Cardiac muscle cell (in vitro differentiated cells and primary cell): ENCODE measurements at places on chromosomes 5 and 9. TPM values are rescaled to one million over a fixed set of nuclear protein-coding genes. Genes with fewer than 3 reads are reported as not detected.

- DNase-seq, result no peak
Measured at GRCh38 chr5:138037907-138038633, 5.2 kb upstream of the FAM13B start.

DNA sequence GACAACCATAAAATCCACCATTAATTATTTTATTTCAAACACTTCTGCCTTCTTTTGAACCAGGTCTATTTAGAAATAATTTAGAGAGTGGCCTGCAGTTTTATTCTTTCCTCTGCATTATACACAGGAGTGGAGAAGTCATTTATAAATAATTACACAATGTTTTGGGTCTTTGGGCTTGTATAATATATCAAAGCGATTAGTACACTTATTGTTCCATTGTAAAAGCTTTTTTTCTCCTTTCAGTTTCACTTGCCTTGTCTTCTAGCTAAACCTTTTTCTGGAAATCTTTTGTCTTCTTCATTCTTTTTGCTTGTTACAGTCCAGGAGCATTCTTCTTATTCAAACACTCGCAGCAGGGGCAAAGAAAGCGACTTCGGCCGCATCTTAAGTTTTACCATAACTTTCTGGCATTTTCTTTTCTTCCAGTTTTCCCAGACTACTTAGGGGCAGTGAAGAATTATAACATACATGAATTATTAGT is 7.3 kb upstream of the NEUROG1 start:
- DNase-seq, result no peak

- DNase-seq, result no peak
Measured at GRCh38 chr9:31807574-31808256, 576.7 kb upstream of the ACO1 start.

The PCDHB5 gene
- 10.1 and 30.0 TPM in 2 replicates for polyA plus RNA-seq

The NUDT12 gene
- 9.3 and 13.6 TPM in 2 replicates for polyA plus RNA-seq
